ENCODE measurements at places on chromosomes 1 and 21.

- DNase-seq: no peak
These were observed 4.3 kb downstream of the PFKL start for GRCh38 chr21:44304011-44304616.

DNA sequence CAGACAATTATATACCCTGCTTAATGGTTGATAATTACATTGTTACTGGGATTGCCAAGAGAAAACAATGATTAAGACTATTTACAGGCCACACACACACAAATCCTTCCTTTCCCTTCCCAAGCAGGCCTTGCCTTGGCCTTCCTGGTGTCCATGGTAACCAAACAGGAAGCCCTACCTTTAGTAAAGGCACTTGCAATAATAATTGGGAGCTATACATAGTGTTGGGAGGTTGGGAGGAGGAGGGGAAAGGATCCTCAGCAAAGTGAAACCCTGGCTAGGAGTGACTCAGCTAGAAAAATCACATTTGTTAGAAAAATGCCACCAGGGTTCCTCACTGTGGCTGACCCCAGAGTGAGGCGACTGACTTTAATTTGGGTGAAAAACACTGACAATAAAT, 122.3 kb upstream of the ADAR start:
- DNase-seq: no peak

- DNase-seq: no peak
These were observed 46.4 kb downstream of the KCND3 start for GRCh38 chr1:111943066-111943465.

DNA sequence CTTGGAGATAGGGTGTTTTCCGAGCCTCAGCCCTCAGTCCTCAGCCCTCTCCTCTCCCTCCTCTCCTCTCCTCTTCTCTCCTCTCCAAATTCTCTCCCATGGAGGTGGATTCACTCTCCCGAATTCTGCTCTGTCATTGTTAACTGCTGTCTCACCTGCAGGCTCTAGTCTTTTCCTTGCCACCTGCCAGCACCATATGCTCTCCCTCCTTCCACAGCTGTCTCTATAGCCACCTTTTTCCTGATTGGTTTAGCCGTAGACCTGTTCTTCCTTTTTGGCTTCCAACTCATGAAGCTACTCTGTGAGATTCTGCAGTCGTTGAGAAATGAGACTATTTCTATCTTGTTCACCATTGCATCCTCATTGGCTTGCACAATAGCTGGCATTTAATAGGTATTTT, 19.7 kb downstream of the COG2 start:
- DNase-seq: peak; percentile 68

GRCh38 chr1:8560611-8561544, 243.0 kb downstream of the SLC45A1 start:
- DNase-seq: peak; percentile 30

DNA sequence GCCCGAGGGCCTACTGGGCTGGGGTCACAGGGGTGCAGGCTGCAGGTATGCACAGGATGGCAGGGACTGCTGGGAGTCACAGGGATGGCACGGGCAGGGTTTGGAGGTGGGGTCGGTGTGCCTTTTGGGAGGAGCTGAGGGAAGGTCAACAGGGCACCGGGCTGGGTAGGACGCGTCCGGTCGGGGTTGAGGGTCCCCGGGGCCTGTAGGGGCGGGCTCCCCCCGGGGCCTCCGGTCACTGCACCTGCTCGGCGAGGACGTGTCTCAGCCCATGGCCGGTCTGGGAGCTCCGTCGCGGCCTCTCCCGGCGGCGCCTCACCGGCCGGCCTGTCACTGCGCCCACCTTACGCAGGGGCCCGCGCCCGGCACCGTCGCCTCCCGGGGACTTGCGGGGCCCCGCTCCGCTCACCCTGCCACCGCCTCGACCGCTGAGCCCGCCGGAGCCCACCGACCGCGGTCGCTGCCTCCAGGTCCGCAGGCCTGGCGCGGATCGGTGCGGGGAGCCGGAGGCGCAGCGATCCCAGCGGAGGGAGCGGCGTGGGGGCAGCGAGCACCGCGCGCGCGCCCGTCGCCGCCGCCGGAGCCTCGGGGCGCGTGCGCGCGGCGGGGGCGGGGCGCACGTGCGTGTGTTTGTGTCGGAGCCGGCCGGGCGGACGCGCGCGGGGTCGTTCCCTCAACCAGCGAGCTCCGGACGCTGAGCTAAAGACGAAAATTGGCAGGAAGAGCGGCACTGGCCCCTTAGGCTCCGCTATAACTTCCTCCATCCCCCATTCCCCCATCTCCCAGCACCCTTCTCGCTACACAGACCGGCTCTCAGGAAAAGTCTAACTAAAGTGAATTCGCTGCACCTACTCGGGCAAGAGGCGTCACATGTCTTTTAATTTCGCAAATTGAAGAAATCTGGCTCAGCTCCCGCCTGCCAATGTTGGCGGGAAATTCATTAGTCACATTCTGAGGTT, at the start of gene AMIGO1:
TSS of gene AMIGO1 (minus strand) at position 552 of the 959 bp plus-strand sequence. CDS start 815 bp downstream, outside the sequence.
- no peak for DNase-seq

GRCh38 chr1:34874296-34874952, 14.9 kb upstream of the SMIM12 start:
- DNase-seq: no peak

- DNase-seq: peak; percentile 48
These were observed at the start of gene CDK18 for GRCh38 chr1:205504311-205505075. CDK18 (plus strand) TSS chr1:205504669; CDS start chr1:205523168, 18,499 bp downstream.

DNA sequence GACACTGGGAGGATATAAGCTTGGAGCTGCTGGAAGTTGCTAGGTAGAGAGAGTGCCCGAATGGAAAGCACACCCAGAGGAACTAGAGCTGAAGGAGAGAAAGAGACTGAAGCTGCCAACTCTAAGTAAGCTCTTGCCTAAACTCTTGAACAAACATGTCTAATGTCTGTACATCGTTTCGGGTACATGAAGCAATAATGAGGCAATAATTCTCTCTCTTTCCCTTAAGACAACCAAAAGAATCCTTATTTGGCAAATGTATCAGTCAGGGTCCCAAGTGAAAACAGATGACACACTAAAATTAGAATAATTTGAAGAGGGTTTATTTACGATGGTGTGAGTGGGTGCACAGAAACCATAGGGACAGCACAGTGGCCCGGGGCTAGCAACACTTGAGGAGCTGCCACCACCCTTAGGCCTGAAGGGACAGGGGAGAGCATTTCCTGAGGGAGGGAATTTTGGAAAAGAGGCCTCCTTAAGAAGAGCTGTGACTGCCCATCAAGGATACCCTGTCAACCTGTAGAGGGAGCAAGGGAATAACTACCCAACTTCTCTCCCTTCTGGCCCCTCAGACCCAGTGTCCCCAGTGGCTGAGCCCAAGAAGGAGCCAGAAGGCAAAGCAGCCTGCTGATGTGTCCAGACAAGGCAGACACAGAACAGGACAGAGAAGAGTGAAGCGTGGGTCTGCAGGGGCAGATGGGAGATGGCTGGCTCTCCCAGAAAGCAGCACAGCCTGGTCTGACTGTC, 36.1 kb upstream of the KHDRBS1 start:
- no peak for DNase-seq

Data from NCI-H1694 (cell line).